ENCODE measurements at places on chromosomes 1 and 21.

DNA sequence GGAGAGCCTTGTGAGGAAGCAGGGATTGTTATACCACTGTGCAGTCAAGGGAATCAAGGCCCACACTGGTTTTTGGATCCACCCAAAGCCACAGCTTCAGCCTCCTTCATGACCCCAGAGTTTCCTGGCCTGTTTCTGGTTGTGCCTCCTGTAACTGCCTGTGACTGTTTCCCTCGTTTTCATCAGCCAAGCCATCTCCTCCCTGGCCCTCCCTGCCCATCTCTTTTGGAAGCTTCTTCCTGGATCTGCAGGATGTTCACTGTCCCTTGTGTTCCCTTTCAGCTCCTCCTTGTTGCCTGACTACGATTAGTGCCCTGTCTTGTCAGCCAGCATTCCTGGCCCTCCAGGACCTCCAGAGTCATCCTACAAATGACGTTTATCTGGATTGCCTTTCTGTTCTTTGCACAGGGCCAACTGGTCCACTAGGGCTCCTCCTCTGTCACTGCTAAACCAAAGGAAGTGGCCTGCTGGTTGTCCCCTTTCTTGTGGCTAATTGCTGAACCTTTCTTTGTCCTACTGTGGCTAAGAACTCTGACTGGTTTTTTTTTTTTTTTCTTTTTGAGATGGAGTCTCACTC, 17.9 kb downstream of the SFT2D2 start:
- no peak for DNase-seq

GRCh38 chr1:205918955-205919746, 24.1 kb downstream of the SLC26A9 start:
- DNase-seq = peak; percentile 61

DNA sequence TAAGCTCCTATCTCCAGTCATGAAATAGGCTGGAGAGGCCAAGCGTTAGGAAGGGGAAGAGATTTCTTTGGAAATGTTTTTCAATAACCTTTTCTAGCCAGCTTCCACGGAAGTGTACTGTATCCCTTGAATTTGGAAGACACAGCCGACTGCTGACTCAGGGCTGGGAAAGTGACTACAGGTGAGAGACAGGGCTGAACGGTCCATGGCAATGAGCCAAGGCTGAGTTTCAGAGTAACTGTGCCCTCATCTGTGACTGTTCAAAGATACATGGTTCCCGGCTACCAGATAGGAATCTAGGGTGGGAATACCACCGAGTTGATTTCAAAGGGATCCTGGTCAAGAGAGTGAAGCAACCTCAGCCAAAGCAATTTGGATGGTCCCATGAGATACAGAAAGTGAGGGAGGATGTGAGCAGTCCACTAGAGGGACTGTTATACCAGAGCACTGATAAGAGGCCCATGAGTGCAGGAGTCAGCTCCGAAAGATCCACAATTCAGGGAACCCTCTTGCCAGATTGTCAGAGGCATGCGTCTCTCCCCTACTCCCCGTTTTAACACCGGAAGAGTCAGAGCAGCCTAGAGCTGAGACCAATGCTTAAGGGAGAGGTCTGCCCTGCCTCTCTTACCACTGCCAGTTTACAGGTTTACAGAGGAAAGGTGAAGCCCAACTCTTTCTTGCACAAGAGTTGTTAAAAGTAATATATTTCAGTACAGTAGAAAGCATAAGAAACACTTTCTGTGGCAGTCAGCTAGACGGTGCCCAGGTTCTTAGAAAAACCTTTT, 3.2 kb upstream of the KRTAP19-8 start:
- no peak for DNase-seq

DNA sequence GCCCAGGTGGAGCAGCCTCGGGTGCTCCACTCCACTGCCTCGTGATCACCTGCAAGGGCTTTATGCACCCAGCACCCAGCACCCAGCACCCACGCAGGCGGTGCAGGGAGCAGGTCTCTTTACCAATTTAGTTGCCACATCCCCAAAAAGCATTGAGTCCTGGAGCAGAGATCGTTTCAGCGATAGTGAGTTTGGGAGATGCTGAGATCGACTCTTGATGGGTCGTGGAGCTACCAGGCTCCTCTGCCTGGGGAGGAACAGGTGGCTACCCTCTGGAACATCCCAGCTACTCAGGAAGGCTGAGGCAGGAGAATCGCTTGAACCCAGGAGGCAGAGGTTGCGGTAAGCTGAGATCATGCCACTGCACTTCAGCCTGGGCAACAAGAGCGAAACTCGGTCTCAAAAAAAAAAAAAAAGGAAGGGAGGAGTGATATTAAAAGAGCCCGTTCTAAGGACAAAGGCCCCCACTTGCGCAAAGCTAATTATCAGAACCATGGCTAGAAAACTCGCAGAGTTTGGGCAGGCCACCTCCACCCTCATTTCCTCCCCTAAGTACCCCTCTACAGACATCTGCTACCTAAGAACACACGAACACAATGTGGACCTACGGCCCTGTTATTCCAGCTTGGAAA, 106.5 kb upstream of the SLC45A1 start:
- DNase-seq = no peak

- DNase-seq = peak; percentile 40
Measured at GRCh38 chr1:65958561-65959350, 166.1 kb downstream of the PDE4B start.

DNA sequence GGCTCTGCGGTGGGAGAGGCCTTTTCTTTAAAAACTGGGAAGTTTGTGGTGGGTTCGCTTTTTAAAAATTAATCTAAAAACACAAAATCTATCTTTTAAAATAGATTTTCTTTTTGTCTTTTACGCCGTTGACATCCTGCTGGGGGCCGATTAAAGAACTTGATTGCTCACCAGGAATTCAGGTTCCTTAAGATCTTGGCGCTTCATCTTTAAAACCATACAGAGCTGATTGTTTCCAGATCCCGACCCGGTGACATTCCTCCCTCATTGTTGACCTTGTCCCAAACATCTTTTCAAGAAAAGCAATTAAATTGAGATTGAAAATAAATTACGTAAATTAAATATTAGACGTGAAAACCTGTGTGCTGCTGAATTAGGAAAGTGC, 546 bp upstream of the ZNF697 start:
- DNase-seq = peak; percentile 14

DNA sequence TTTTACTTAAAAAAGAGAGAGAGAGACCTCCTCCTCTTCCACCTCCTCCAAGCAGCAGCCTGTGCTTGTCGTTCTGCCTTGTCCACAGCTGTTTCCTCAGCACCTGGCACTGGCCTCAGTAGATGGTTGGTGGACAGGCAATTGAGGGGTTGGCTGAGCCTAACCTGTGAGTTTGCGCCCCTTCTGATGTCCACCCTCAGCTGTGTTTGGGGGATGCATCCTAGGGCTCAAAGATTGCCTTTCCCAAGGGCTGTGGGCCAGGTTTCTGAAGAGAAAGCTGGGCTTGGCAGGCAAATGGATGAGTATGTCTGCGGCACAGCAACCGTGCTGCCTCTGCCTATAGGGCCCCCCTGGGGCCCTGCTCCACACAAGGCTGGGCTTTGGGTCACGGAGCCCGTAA, 35.1 kb upstream of the KDM4A start:
- DNase-seq = no peak

GRCh38 chr1:232435729-232436128, 194.2 kb downstream of the SIPA1L2 start:
- no peak for DNase-seq

DNA sequence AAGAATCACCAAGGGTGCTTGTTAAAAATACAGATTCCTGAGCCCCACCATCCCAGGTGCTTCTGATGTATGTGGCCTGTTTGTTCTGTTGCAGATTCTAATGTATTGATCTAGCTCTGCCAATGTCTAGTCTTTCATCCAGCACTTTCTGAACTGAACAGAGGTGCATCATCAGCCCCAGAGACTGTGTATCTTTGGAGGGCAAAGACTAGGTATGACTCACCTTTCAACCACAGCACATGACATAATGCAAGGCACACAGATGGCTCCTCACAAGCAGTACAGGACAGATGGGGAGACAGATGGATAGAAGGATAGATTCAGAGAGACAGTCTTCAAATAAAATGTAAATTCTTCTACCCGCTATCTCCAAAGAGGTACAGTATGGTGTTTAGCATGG, 32.3 kb downstream of the CD58 start:
- DNase-seq = no peak

GRCh38 chr1:41158147-41158875, 83.8 kb downstream of the SCMH1 start:
- no peak for DNase-seq

GRCh38 chr1:162682013-162682419, 49.8 kb downstream of the DDR2 start:
- DNase-seq = no peak

DNA sequence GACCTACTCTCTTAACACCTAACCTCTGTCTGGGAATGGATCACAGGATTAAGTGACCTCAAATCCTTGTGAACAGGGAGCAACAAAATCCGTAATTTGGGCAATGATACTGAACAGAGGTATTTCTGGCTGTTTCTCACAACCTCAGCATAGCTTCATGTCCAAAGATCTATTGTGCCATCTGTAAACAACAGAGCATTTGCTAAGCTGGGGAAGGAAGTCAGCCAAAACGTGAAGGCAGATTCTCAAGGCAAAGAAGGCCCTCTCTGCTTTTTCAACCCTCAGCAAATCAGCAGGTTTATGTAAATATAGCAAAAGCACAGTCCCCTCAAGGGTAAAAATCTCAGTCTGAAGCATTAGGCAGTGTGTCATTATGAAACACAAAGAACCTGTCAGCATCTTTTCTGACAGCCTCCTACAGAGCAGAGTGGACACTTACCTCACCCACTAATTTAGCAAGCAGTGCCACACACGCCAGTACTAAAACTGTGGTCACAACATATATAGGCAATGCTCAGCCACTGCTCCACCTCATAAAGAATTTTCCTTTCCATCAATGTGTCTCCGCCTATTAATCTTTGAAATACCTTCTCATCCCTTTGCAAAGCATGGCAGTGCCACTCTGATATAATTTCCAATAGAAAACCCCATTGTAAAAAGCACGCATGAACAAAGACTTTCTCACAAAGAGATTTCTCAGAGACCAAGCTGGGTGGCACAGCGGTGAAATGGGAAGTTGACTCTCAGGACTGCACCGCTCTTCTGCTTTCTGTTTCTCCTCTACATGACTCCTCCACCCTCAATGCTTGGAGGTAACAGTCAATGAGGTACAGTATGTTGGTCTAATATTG, 188.0 kb downstream of the RERE start:
- DNase-seq = no peak

- DNase-seq = no peak
Measured at GRCh38 chr1:214337511-214337910, 56.6 kb downstream of the SMYD2 start.

DNA sequence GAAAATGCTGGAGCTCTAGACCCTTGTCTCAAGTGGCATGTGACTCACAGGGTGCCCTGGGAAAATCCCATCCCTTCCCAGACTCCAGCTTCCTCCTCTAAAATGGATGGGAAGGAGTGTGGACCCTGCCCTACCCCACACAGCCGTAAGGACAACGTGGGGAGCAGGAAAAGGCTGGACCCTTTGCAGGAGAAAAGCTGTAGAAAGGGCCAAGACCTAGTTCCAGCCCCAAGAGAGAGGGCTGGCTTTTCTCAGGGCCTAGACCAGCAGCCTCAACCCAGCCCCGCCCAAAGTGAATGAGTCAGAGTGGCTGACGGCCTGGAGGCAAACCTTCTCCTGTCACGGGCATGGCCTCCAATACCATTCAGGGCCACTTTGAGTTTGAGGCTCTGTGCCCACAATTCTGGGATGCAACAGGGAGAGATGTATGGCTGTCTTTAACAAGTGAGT, 1.1 kb downstream of the LAMB3 start:
- DNase-seq = peak; percentile 55

DNA sequence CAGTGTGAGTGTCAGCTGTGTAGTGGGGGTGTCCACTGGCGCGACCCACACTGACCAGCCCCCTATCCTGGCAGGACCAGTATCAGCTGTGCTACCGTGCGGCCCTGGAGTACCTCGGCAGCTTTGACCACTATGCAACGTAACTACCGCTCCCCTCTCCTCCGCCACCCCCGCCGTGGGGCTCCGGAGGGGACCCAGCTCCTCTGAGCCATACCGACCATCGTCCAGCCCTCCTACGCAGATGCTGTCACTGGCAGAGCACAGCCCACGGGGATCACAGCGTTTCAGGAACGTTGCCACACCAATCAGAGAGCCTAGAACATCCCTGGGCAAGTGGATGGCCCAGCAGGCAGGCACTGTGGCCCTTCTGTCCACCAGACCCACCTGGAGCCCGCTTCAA, 28.1 kb upstream of the KDM4A start:
- DNase-seq = no peak

GRCh38 chr1:55604179-55604578, 389.0 kb upstream of the USP24 start:
- no peak for DNase-seq

DNA sequence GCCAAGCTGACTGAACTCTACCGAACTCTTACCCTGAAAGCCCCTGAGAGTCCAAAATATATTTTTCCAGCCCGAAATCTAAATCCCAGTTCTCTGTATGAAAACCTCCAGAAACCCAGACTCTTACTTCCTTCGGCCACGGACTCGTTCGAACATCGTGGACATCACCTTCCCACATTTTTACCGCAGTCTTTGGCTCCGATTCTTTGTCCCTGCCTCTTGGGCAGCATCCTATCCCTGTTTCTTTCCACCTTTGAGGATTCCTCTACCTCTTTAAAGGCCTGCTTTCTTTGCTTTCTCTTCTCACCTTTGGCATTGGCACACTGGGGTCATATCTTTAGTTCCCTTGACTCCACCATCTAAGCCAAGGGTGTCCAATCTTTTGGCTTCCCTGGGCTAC, 932 bp upstream of the USP24 start:
- DNase-seq = no peak

GRCh38 chr21:30942192-30942591, 60.8 kb upstream of the KRTAP11-1 start:
- no peak for DNase-seq

- DNase-seq = no peak
Measured at GRCh38 chr21:16186742-16187141, 457.0 kb downstream of the USP25 start.

GRCh38 chr21:46361935-46362334, 38.0 kb downstream of the PCNT start:
- no peak for DNase-seq

DNA sequence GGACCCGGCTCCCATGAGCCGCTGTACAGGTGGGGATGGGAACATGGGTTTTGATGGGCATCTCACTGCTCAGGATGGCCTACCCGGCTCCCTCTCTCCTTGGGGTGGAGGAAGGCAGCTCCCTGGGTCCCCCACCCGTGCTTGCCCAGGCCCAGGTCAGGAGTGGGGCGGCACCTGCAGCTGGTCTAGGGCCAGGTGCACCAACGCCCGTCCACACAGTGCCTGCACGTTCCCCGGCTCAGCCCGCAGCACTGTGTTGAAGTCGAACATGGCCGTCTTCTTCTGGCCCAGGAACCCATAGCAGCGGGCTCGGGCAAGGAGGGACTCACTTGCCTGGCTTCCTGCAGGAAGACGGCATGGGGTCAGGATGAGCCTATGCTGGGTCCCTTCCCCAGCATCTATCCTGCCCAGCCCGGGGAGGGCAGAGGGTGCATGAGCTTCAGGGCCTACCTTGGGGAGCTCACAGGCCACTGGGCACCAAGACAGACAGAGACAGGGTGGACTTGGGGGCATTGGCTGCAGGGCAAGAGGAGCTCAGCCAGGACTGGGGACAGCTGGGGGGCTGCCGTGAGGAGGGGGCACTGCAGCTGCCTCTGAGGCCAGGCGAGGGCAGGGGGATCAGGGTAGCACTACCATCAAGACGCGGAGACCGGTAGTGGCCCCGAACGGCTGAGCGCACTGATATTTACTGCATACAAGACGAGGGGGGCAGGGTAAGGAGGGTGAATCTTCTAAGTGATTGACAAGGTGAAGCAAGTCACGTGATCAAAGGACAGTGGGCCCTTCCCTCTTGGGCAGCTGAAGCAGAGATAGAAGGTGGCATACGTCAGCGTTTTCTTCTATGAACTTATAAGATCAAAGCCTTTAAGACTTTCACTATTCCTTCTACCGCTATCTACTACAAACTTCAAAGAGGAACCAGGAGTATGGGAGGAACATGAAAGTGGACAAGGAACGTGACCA, 17.8 kb downstream of the TTC34 start:
- DNase-seq = no peak
